ENCODE measurements at places on chromosomes 12 and 14. TPM values are rescaled to one million over a fixed set of nuclear protein-coding genes. Genes with fewer than 3 reads are reported as not detected.

HOXC5 gene
- not detected for total RNA-seq

TDRD9 gene
- not detected for total RNA-seq

FAM216A gene
- 20.6 TPM for total RNA-seq

KLRF1 gene
- total RNA-seq, result 0.98 TPM

Measured in M059J (cell line).